ENCODE measurements at places on chromosomes 11 and 22. TPM values are rescaled to one million over a fixed set of nuclear protein-coding genes. Genes with fewer than 3 reads are reported as not detected.

DNA sequence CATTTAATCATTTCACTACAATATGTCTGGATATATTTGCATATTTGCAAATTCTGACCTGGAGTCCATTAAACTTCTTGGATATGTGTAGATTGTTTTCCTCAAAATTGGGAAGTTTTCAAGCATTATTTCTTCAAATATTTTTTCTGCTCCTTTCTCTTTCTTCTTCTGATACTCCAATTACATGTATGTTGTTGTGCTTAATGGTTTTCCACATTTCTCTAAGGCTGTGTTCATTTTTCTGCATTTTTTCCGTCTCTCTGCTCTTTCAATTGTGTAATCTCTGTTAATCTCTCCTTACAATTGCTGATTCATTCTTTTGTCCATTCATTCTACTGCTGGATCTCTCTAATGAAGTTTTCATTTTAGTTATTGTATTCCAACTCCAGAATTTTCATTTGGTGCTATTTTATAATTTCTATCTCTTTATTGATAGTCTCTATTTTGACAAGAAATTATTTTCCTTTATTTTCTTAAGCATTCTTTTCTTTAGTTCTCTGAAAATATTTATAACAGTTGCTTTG, 30.3 kb upstream of the EMID1 start:
- no peak for DNase-seq

DNA sequence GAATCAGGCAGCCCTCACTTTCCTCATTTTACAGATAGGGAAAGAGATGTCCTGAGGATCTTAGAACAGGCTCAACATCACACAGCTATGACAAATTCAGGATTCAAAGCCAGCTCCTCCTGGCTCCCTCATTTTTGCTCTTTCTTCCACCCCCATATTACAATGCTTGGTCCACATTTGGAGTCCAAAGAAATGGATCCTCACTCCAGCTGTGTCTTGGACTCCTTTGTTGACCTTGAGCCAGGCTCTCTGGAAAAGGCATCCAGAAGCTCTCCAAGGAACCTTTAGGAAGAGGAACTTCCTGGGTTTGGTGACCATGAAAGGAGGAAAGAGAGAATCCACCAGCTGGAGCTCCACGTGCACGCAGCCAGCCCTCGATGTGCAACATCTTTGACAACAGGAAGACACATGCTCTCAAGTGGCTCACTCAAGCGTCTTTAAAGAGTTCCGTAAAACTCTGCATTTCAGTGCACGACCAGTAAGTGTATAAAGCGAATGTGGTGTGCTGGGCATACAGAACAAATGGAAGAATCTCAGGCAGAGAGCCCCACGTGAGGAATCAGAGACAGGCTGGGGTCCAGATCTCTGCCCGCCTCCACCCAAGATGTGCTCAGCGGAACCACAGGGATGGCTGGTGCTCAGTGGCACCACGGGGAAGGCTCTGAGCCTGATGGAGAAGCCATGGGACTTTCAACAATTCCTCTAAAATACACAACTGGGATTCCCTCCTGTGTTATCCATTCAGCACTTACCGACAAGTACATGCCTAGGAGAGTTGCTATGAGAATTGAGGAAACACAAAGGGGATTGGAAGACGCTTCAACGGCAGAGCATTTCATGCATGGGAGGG, 48.4 kb downstream of the ISX start:
- DNase-seq = no peak

DNA sequence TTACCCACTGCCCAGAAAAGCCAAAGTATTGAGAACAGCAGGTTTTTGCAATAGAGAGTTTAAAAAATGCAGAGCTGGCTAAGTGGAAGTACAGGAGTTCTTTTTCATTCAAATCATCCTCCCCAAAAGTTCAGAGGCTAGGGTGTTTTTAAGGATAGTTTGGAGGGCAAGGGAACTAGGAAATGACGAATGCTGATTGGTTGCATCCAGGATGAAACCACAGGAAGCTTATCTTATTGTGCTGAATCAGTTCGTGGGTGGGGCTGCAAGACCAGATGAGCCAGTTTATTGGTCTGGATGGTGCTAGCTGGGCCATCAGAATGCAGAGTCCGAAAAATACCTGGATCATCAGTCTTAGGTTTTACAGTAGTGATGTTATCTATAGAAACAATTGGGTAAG, 1427.1 kb downstream of the LRRC4C start:
- DNase-seq = no peak

GRCh38 chr22:47146941-47147340, 384.5 kb downstream of the TBC1D22A start:
- DNase-seq = no peak

- no peak for DNase-seq
These were observed 32.0 kb downstream of the SPECC1L start for GRCh38 chr22:24302591-24302990.

DNA sequence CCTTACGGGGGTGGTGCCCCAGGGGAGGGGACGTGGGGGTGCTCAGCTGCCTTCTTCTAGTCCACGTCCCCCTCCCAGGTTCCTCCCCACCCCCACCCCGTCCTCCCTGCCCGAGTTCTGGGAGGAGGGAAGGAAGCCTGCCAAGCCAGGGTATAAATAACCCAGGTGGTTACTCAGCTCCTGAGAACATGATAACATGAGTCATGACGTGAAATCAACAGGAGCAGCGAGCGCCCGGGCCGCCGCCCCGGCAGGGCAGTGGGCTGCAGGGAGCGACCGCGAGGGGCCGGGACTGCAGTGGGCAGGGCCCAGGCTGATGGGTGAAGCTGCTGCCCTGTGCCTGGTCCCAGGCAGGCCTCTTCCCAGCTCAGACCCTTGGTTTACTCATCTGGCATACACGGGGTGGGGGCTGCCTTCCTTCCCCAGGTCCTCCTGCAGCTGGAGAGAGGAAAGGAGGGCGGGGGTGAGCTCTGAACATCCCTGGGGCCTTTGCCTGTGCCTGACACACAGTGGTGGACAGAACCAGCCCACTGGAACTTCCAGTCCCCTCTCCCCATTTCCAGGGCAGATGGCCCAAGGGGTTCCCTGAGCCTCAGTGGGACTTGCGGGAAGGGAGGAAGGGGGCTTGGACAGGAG, 8.8 kb upstream of the PDGFB start:
- no peak for DNase-seq

GRCh38 chr11:36471577-36471976, 38.5 kb downstream of the TRAF6 start:
- no peak for DNase-seq

- no peak for DNase-seq
These were observed 579 bp upstream of the CABP7 start for GRCh38 chr22:29718949-29719898.

GRCh38 chr22:40535642-40536041, 100.9 kb downstream of the MRTFA start:
- no peak for DNase-seq

DNA sequence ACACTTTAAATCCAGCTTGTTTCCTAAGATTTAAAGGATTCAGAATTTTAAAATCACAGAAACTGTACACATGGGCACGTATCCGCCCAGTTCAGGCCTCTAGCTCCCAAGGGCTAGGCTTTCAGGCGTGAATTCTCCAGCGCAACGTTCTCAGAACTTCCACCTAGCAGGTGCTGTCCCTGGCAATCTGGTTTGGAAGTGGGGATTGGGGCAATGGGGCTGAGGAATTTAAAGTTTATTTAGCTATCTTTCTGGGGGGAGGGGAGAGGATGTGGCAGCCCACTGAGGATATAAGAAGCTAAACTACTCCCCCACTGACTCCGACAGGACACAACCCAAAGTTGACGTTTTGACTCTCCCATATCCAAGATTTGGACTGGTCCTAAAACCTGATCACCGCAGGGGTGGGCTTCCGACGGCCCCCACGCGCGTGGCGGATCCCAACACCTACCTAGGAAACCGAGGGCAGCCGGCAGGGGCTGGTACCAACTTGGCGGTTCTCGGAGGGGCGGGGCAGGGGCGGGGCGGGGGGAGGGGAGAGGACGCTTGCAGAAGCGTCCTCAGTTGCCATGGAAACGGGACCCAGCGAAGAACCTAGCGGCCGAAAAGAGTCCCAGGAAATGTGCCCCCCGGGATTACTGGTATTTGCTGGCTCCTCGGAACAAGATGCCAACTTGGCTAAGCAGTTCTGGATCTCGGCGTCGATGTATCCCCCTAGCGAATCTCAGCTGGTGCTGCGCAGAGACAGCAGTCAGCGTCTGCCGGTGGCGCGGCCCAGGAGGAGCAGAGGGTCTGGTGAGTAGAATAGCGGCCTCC, at the start of gene HOATZ:
TSS of gene HOATZ (plus strand) at position 563 of the 816 bp plus-strand sequence. CDS start at position 570, 7 bp downstream.
- DNase-seq = no peak

DNA sequence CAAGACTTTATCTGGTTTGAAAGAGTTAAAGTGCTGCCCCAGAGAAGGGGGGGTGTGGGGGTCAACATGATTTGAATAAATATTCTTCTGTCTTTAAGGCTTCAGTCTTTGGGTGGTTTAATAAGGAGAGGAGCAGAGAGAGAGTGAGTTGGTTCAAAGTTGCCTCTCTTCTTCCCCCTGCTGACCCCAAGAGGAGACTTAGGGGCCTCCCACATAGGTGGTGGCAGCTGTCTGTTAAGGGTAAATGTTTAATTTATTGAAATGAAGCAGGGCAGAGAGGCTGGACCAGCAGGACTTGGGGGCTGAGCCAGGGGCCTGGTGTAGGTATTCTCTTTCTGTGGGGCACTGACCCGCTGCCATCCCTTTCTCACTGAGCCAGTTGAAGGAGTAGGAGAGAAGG, 5.5 kb downstream of the POU2F3 start:
- DNase-seq = no peak

- no peak for DNase-seq
These were observed 3.1 kb downstream of the MRGPRX1 start for GRCh38 chr11:18936002-18936673.

DNA sequence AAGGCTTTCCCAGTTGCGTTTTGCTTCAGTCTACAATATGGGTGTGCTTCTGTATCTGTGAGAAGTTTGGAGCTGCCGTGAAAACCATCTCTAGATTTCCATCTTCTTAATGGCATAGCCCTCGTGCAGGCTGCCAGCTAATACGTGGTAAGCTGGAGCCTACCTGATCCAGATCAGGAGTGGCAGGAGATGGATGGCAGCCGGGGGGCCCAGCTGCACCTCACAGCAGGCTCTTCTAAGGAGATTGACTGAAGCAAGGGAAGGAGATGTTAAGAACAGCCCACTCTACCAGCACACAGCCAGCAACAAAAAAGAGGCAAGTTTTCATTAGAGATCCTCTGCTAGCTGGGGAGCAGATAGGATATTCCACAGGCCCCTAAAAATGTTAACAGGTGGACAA, 115.5 kb downstream of the MSANTD4 start:
- no peak for DNase-seq

DNA sequence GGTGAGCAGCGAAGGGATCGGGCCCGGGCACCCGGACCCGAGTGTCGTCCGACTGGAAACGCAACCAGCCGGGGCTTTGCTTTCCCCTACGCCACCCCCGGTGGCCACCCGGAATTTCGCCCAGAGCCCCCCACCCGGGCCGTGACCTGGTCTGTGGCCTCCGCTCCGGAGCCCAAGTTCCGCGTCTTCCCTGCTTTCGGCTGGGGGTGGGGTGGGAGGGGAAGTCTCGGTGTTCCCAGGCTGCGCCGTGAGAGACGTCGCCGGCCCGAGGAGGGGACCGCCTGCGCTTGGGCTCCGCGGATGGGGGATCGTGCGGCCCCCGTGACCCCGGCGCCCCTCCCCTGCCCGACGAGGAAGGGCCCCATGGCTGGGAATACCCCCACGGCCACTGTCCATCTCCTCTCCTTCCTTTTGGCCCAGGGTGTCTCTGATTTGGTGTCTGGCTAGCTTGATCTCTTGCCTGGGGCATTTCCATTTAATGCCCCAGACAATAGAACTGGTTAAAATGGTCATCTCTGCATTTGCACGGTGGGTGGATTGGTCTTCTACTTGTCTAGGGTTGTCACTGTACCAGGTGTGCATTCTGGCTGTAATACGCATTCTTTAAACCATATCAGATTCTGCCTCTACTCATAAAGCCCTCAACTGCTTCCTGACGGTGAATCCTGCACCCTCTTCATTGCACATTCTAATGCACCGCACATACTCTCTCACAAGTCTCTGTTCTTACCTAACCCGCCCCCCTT, 789 bp downstream of the SIK2 start:
- no peak for DNase-seq

DNA sequence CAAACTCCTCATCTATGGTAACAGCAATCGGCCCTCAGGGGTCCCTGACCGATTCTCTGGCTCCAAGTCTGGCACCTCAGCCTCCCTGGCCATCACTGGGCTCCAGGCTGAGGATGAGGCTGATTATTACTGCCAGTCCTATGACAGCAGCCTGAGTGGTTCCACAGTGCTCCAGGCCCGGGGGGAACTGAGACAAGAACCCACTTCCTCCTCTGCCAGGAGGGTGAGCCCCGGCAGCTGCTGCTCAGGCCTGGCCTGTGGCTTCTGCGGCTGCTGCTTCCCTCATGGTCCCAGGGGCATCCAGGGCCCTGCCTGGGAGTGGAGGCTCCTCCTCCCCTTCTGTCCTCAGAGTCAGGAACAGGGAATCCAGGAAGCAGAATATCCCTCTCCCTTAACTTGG, 98.4 kb downstream of the ZNF280B start:
- no peak for DNase-seq

- DNase-seq = no peak
These were observed 15.3 kb downstream of the PTPN5 start for GRCh38 chr11:18776324-18776723.

DNA sequence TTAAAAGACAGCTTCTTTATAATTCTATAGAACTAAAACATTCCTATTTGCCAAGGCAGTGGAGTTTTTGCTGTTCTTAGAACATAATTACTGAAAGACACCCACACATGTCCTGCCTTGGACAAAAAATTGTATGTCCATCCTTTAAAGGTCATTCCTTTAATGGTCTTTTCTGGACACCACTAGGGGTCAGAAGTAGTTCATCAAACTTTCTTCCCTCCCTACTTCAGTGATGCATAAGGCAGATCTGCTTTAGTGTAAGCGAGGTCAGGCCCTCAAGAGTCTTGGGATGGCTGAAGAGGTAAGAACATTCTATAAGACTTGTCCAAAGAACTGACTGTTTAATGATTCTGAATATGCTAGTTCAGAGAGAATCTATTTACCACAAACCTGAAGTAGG, 4.3 kb upstream of the OR51V1 start:
- DNase-seq = no peak

MMP13 gene
- not detected for total RNA-seq

SLC22A12 gene
- total RNA-seq = not detected

NAALAD2 gene
- not detected for total RNA-seq

VPREB1 gene
- total RNA-seq = not detected

NTM gene
- not detected for total RNA-seq

PRSS23 gene
- total RNA-seq = 5.4 TPM

PATE4 gene
- total RNA-seq = not detected

MARK2 gene
- total RNA-seq = 36.5 TPM

FBXO7 gene
- total RNA-seq = 106 TPM

CD6 gene
- 308 TPM for total RNA-seq
